ENCODE measurements at places on chromosomes 13 and 19.

DNA sequence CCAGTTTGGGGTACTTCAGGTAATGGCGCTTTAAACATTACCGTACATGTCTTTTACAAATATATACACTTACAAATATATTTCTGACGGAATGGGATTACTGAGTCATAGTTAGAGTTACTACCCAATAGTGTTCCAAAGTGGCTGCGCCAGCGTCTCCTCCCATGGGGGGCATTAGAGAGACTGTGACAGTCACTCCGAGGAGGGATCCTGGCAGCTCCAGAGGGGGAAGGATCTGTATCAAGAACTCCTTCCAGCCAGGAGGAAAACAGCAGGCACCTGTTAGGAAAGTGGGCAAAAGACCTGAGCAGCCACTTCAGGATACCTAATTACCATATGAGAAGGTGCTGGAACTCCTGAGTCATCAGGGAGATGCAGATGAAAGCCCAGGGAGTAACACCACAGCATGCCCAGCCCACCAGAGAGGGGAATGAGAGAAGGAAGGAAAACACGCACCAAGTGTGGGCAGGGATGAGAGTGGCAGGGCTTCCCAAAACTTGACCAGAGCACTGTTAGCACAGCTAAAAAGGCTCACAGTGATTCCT is 52.9 kb downstream of the SLC7A9 start:
- peak; percentile 67 for DNase-seq

- DNase-seq = no peak
Measured at GRCh38 chr13:50493683-50494082, 349.8 kb downstream of the DLEU7 start.

DNA sequence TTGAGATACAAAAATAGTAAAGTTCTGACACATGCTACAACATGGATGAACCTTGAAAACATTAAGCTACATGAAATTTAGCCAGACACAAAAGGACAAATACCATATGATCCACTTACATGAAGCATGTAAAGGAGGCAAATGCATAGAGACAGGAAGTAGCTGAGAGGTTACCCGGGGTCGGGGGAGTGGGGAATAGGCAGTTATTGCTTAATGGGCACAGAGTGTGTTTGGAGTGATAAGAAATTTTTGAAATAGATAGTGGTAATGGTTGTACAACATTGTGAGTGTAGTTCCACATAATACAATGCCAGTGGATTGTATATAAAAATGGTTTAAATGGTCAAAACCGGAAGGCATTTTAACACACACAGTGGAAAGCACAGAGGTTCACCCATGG is 4.3 kb downstream of the N4BP2L1 start:
- no peak for DNase-seq

DNA sequence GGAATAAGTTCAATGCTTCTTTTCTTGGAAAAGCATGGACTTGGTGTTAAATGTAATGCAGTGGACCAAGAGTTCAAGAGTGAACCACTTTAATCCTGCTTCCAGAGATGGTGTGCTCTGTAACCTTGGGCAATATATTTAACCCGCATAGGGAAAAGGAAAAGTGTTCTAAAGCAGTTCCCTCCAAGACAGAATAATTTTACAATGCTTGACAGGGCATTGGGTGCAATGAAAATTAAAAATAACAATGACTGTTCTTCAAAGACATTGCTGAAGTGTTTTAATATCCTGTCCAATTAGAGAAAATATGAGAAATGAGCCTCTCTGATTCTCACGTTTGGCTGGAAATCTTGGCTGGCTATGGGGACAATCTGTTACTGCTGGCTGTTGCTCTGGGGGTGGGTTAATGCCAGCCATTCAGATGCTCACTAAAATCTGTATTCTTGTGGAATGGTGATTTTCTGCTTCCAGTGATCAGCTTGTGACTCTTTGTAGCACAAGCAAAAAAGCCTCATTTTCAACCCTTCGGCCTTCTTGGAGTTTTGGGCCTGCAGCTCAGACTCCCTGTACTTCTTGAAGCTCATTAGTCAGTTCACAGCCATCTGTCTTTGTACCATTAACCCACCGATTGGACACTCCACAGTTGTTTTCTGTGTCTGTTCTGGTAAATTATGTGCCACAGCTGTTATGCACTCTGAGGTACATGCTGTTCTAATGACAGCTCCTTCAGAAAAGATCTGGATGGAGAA is 310.6 kb downstream of the LMO7 start:
- DNase-seq = no peak

DNA sequence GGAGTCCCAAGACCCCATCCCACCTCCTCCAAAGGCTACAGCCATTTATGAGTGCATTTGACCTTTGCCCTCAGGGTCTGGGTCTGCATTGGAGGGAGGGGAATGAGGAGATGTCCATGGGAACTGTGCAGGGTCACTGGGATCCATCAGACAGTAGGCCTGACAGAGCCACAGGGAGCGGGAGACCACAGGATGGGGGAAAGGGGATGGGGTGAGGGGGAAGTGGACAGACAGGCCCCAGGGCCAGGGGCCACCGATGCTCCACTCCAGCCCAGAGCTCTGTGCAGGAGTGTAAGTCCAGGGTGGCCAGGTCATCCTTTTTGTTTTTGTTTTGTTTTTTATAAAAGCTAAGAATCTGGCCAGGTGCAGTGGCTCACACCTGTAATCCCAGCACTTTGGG is 82.5 kb downstream of the CHST8 start:
- DNase-seq = no peak

DNA sequence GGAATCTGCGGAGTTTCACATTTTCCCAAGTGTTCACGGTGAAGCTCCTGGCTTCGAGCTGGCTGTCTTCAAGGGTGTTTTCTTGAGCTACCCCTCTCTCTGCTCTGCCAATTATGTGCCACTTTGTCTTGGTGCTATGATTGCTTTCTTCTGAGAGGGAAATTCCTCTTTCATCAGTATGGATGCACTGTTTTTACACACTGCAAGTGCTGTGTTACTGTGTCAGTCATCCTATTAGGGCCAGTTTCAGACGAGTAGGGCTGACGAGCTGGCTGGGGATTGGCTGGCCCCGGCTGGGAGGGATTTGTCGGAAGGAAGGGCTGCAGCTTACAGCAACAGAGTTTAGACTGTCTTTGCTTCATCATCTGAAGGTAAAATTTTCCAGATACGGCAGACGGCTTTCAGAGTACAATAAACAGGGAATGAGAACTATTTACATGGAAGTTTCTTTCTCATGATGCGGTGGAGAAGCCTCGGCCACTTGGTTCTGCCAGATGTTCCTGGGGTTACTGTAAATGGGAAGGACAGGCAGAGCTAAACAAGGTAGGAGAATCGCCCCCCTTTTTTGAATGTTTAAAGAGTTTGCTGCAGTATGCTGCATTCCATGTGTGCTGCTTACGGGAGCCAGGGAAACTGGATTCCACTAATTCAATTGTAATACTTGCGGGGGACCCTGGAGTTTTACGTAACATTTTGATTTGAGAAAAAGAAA is at the start of gene MBNL2:
Gene MBNL2, plus strand, starts transcription at position 345 of the 712 bp plus-strand sequence. CDS start 53,903 bp downstream, outside the sequence.
- DNase-seq = peak; percentile 80

DNA sequence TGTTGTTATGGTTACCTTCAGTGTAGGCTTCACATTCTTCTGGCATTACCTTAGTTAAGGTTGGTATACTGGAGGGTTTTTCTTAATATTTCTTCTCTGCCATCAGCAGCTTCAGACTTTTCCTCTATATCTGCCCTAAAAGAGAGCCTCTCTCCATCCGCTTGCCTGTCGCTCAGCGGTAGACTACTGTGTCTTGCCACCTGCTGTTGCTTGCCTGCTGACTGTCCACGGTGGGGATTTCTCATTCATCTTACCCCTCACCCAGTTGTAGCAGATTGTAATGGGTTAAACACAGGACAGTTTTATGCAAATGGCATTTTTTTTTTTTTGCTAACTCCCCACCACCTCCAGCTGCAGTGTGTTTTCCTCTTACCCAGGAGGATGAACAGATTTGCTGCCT is 577.2 kb downstream of the SLITRK5 start:
- DNase-seq = peak; percentile 26

- no peak for DNase-seq
Measured at GRCh38 chr19:35484252-35485036, 5.8 kb downstream of the KRTDAP start.

- DNase-seq = no peak
Measured at GRCh38 chr13:28423010-28423409, 71.9 kb downstream of the FLT1 start.

- DNase-seq = no peak
Measured at GRCh38 chr13:40233731-40234195, 432.7 kb downstream of the FOXO1 start.

GRCh38 chr19:38451036-38451435 is 17.5 kb downstream of the RYR1 start:
- no peak for DNase-seq

DNA sequence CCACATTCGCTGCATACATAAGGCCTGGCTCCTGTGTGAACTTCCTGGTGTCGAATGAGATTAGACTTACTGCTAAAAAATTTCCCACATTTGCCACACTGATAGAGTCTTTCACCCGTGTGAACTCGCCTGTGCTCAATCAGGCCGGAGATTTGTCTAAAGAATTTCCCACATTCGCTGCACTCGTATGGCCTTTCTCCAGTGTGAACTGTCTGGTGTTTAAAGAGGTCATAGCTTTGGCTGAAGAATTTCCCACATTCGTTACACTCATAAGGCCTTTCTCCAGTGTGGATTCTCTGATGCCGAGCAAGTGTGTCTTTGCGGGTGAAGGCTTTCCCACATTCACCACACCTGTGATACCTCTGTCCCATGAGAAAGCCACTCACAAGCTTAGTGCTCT is 6.5 kb downstream of the ZNF671 start:
- no peak for DNase-seq

GRCh38 chr13:79231887-79232286 is 174.2 kb downstream of the RBM26 start:
- DNase-seq = no peak

Data from GM23338 (cell line).